Stimulated activated naive CD4-positive, alpha-beta T cell treated with Interleukin-2 at 50 U/mL for 16 hours (primary cell): ENCODE measurements at places on chromosomes 1 and 21.
A peak's percentile ranks its signal among the peaks of the same experiment; 100 is the strongest.

- peak; percentile 91 for DNase-seq
Observed at GRCh38 chr1:225454733-225455132, 26.9 kb upstream of the LBR start.

GRCh38 chr1:228862542-228863505, 127.5 kb downstream of the RHOU start:
- DNase-seq: no peak

- DNase-seq: no peak
Observed at GRCh38 chr21:22019766-22020165, 1021.6 kb downstream of the NCAM2 start.

GRCh38 chr1:215669806-215670491, 102.8 kb downstream of the KCTD3 start:
- no peak for DNase-seq

DNA sequence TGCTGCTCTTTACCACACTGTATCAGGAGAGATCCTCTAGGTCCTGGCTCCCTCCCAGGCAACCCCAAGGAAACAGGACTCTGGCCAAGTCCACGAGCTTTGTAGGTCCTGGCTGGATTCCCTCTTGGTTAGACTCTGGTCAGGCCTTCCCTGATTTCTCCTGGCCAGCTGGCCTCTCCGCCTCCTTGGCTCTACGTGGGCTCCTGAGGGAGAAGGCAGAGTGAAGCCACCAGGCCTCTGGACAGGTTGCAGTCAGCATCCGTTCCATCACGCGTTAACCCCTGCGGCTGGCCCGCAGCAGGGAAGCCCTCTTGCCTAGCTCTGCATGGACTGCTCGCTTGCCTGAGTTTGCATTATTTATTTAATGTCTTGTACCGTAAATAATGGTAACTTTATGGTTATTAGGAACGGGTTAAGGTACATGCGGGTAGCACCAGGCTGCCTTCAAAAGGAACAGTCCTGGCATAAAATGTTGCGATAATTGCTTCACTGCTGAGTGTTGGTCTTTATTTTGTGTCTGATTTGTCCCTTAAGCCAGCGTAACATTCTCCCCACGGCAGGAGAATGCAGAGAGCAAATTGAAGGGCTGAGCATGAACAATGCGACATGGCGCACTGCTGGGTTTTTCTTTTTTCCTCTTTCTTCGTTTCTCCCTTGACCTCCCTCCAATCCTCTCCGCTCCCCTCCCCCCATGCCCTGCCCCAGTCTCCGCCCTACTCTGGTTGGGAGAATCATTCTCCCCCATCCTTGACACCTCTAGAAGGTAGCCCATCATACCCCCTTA, 100.3 kb downstream of the RNF220 start:
- DNase-seq: no peak

DNA sequence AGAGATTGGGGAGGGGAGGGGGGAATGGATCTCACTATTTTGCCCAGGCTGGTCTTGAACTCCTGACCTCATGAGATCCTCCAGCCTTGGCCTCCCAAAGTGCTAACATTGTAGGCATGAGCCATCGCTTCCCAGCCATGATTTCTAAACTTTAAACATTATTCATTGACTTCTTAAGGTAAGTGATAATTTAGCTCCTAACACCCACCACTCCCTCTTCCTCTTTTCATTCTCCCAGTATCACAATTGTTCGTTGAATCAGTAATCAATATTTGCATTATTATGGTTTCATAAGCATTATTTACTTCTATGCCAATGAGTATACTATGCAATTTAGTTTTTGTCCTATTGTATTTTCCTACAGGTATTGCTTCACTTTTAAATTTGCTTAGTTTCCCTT, 33.6 kb upstream of the SFPQ start:
- DNase-seq: no peak

DNA sequence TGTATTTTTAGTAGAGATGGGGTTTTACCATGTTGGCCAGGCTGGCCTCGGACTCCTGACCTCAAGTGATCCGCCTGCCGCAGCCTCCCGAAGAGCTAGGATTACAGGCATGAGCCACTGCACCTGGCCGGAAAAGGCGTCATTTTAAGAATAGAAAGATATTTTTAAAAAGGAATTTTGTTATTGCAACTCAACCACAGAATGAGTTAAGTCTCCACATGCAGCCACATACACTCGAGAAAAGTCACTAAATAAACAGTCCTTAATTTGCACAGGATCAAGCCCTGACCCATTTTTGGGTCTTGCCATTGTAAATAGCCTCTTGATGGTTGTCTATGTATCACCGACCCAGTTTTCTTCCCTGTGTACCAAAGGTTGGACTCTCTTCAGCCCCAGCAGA, 85.5 kb downstream of the FBXO2 start:
- DNase-seq: no peak

DNA sequence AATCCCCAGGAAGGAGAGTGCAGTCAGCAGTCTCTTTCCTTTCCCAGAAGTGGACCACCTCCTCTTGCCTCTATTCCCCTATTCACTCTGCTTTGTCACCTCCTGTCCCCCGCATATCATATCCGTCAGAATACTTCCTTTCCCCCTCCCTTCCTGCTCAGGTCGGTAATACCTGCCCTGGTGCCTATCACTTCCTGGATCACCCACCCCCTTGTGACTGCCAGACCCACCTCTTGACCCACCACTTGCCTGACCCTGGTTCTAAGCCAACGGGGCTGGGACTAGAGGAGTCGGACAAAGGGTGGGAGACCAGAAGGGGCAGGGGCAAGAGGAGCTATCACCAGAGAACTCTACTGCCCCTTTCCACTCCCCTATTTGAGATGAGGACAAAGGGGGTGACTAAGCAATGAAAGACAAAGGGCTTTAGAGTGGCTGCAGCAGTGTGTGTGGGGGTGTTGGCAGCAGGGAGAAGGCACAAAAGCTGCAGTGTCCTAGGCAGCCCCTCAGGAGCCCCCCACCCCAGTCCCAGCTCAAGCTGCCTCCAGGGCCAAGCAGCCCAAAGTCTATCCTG, 1.7 kb upstream of the ADAMTS4 start:
- no peak for DNase-seq

GRCh38 chr1:62103846-62104245, 90.8 kb upstream of the L1TD1 start:
- DNase-seq: no peak
